ENCODE measurements at places on chromosomes 13 and 19.

DNA sequence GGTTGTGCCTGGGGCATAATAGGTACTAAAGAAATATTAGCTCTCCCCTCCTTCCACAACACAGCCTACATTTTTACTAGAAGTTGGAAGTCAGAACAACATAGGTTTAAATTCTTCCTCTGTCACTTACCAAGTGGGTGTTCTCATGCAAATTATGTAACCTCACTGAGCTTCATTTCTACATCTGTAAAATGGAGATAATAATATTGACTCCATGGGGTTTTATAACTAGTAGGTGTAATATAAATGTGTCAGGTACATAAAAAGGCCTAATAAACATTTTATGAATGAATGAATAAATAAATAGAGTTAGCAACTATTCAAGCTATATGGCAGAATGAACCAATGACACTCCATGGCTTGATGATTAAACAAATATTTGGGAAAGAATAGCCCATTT lies 27.1 kb upstream of the SERP2 start:
- DNase-seq = no peak

- DNase-seq = no peak
These were observed 6.3 kb downstream of the TEAD2 start for GRCh38 chr19:49355909-49356353.

DNA sequence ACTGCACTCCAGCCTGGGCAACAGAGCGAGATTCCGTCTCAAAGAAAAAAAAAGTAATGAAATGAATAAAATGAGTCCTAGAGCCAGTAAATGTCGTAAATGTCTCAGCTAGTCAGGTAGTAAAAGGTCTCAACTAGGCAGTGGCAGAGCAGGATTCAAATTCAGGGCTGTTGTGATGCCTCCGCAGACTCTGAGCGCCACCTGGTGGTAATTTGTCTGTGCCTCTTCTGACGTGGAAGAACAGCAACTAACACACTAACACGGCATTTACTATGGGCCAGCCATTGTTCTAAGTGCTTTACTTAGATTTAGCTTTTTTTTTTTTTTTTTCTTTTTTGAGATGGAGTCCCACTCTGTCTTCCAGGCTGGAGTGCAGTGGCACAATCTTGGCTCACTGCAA lies 30.2 kb downstream of the CYP2F1 start:
- DNase-seq = no peak

GRCh38 chr13:45590066-45590465 lies 25.5 kb downstream of the ERICH6B start:
- DNase-seq = no peak

GRCh38 chr13:48829536-48829935 lies 146.2 kb upstream of the FNDC3A start:
- no peak for DNase-seq

- no peak for DNase-seq
These were observed 9.3 kb downstream of the HOOK2 start for GRCh38 chr19:12766051-12766521.

- no peak for DNase-seq
These were observed 373.0 kb downstream of the FGF14 start for GRCh38 chr13:102028868-102029267.

- DNase-seq = no peak
These were observed 30.9 kb downstream of the DOT1L start for GRCh38 chr19:2194513-2195078.

DNA sequence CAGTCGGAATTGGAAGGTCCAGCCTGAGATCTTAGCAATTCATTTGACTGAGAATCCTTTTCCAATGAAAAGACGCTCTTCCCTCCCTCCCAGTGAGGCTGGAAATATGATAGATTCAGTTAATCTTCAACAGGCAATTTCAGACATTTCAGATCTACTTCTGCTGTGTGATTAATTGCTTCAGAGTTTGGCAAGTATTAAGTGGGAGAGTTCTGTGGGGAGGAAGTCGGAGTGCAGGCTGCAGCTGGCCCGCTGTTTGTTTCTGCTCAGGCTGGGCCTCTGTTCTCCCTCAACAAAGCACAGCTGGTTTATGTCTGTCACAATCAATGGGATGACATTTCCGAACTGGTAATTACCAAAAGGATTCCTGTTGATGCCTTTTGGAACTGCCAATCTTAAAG lies 178.2 kb downstream of the NDFIP2 start:
- no peak for DNase-seq

GRCh38 chr13:42964761-42965161 lies 27.3 kb downstream of the EPSTI1 start:
- no peak for DNase-seq

- no peak for DNase-seq
These were observed 1.5 kb downstream of the ERCC2 start for GRCh38 chr19:45368737-45369340.

- DNase-seq = no peak
These were observed 109.6 kb downstream of the ZAR1L start for GRCh38 chr13:32205431-32206096.

GRCh38 chr19:38323291-38323690 lies 3.6 kb downstream of the KCNK6 start:
- DNase-seq = no peak

GRCh38 chr19:42421591-42422031 lies 5.6 kb downstream of the LIPE start:
- no peak for DNase-seq

- DNase-seq = no peak
These were observed 388.2 kb downstream of the GPC6 start for GRCh38 chr13:93614776-93615175.

- no peak for DNase-seq
These were observed 49.1 kb downstream of the NFIX start for GRCh38 chr19:13044231-13044836.

DNA sequence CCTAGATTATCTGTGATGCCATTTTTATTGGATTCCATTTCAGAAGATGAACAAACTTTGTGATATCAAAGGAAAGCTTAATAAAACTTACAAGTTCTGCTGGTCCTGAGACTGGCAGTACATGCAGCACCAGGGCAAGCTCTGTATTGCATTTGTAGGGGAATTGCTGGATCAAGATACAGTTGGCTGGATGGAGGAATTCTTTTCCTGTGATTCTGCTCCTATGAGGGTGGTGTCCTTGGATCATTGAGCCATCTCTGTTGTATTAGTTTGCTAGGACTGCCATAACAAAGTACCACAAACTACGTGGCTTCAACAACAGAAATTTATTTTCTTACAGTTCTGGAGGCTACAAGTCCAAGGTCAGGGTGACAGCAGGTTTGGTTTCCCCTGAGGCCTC lies 33.9 kb upstream of the CSNK1A1L start:
- DNase-seq = no peak

- DNase-seq = no peak
These were observed 7.7 kb downstream of the A1BG start for GRCh38 chr19:58345558-58345957.

DNA sequence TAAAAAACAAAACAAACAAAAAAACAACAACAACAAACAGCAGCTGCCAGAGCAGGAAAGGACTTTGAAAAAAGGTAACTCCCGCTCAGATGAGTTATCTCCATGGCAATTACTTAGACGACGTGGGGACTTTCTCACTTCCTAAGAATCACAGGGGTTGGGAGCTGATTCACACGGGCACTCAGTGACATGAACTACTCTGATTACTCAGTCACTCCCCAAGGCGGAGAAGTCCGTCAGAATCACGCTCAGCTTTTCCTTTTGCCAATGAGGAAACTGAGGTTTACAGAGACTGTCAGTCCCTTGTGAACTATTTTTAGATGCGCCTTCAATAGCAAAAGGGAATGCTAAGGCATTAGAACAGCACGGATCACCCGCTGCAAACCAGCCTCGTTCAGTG lies 32.3 kb upstream of the MATK start:
- no peak for DNase-seq

DNA sequence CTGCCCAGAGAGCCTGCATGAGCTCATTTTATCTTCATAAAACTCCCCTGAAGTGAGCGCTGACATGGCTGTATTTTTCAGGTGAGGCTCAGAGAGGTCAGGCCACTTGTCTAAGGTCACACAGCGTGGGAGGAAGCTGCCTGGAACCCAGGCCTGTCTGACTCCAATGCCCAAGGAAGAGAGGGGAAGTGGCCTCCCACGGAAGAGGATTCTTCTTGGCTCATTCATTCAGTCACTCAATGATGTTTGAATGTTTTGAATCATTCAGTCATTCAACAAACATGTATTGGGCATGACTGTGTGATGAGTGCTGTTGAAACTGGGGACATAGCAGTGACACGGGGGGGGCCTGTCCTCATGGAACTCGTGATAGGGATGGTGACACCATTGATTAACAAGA lies 12.0 kb downstream of the ACTL9 start:
- no peak for DNase-seq

DNA sequence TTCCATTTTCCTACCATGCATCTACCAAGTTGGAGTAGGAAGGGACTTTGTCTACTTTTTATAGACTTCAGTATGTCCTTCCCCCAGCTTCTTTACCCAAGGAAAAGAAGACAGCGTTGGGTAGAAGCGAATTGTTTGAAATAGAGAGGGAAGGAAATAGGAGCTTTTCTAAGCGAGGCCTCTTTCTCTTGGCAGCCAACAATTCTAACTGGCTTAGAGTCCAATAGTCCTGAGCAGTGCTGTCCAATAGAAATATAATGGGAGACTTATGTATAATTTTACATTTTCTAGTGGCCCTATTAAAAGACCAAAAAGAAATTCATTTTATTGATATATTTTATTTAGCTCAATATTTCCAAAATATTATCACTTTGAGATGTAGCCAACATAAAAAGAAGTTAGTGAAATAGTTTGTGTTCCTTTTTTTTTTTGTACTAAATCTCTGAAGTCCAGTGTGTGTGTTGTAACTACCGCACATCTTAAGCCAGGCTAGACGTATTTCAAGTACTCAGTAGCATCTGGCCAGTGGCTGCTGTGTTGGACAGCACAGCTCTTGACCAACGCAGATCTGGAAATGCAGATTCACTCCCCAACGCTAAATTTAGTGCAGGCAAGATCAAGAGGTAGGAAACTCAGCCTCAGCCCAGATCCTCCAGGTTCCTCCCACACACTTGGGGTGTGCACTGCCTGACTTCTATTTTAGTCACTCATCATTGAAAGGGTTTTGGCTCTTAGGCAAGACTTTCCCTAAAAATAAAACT lies 179.2 kb downstream of the SHISA2 start:
- no peak for DNase-seq

GRCh38 chr19:44607049-44607448 lies 6.3 kb upstream of the IGSF23 start:
- DNase-seq = no peak
